ENCODE measurements at places on chromosomes 11 and 22.

- DNase-seq, result no peak
Observed at GRCh38 chr11:116329354-116330090, 443.3 kb downstream of the BUD13 start.

DNA sequence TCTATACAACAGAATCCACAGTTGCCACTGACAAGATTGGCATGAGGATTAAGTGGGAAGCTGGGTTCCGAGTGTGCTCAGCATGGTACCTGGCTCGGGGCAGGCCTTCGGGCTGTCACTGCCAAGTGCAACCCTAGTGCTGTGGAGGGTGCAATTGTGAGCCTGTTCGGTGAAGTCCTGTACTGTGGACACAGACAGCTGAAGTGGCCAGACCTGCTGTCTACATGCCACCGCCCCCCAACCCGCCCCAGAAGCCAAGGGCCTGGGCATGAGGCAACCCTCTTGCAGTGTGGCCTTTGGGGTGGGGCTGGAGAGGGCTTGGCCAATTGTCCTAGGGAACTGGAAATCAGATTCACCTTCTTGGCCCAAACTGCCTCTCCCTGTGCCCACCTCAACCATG, 15.6 kb upstream of the SHISAL1 start:
- DNase-seq, result no peak

DNA sequence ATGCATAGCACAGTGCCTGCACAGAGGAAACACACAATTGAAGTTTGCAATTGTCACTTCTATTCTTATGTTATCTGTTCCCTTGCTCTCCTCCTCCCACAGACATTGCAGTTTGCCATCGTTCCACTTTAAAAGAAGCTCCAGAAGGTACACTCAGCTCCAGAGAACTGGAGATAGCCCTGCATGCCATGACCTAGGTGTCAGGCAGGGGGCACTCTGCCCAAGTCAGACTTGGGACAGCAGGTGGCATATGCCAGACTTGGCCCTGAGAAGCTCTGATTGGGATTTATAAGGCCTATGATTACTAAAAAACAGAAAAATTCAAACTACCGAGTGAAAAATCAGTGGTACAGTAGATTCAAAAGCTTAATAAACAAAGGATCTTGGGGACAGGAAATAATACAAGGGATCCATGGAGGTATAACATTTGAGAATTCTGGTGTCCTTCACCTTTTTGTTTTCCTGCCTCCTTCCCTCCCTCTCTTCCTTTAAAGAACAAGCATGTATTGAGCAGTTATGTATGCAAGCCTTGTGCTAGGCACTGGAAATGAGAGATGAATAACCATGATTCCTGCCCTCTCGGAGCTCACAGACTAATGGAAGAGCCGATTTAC, 40.0 kb downstream of the TENM4 start:
- DNase-seq, result no peak

DNA sequence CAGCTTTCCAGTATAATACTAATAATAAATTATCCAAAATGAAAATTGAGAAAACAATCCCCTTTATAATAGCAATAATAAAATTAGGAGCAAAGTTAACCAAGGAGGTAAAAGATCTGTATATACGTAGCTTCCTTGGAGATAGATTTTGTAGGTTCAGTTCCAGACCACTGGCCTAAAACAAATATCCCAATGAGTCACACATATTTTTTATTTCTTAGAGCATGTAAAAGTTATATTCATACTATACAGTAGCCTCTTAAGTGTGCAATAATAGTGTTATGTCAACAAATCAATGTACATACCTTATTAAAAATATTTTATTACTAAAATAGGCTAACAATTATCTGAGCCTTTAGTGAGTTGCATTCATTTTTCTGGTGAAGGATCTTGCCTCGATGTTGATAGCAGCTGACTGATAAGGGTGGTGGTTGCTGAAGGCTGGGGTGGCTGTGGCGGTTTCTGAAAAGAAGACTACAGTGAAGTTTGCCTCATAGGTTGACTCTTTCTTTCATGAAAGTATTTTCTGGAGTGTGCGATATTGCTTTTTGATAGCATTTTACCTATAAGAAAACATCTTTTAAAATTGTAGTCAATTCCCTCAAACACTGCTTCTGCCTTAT, 178.5 kb downstream of the ARHGAP42 start:
- DNase-seq, result no peak

- DNase-seq, result no peak
Observed at GRCh38 chr11:120314861-120315260, 10.2 kb upstream of the TLCD5 start.

GRCh38 chr11:84089072-84090057, 803.2 kb upstream of the CCDC90B start:
- no peak for DNase-seq

- no peak for DNase-seq
Observed at GRCh38 chr11:5815534-5815933, 6.8 kb downstream of the OR52N2 start.

DNA sequence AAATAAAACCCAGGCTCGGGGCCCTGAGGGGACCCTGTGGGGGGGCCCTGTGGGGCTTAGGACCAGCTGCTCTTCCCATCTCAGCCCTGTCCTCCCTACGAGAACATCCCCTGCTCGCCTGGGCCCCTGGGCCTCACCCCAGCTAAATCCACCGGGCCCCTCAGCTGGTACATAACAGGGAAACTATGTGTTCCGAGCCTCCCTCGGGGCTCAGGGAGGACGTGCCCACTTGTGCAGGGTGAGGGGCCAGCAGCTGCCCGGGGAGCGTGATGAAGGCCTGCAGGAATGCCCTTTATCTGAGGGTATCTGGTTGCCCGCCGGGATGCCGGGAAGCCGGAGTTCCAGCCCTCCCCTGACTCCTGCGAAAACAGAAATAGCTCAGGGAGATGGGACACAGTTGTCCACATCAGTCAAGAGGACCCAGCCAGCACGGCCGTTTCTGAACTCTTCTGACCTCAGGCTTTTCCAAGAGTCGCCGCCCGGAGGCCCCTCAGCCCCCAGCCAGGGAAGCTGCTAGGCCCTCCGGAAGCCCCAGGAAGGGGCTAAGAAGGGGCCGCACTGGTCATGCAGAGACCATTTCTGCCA, 20.6 kb downstream of the MRPL23 start:
- DNase-seq, result no peak

Data from NCI-H1048 (cell line).